ENCODE measurements at places on chromosomes 7 and 10. TPM values are rescaled to one million over a fixed set of nuclear protein-coding genes. Genes with fewer than 3 reads are reported as not detected.
A peak's percentile ranks its signal among the peaks of the same experiment; 100 is the strongest.

GRCh38 chr7:79787623-79788022 is 334.2 kb upstream of the MAGI2 start:
- no peak overlapping the region for H3K4me3 ChIP-seq
- no peak overlapping the region for H3K27ac ChIP-seq
- no peak for DNase-seq
- no peaks in the 10 kb centered on the region for H3K27me3 ChIP-seq

- DNase-seq, result no peak
- H3K36me3 ChIP-seq, result no peaks in the 10 kb centered on the region
- H3K27me3 ChIP-seq, result peaks cover 10% of the 10 kb centered on the region
These were observed 29.8 kb upstream of the GNA12 start for GRCh38 chr7:2873686-2874551.

DNA sequence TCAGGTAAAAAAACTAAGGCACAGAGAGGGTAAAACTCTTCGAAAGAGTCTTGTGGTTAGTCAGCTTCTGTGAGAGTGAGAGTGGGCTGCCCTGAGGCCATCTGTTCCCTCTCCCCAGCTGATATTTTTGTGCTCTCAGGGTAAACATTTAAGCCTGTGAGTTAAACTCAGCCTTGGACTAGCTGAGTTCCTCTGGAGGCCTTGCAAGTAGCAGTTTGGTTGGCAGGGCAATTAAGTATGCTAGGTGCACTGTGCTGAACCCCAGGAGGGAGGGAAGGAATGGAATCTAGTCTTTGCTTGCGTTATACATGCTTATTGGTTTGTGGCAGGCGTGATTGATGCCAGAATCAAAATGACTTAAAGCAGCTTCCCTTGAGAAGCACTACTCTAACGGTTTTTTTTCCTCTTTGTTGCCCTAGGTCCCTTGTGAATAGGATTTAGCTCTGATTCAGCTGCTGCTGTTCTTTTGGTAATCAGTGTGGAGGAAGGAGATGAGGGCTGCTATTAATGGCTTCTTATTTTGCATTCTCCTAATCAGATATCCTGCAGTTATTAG is 140.2 kb downstream of the AUTS2 start:
- no peak overlapping the region for H3K27ac ChIP-seq
- peaks cover 14% of the 10 kb centered on the region for H3K27me3 ChIP-seq
- no peak for DNase-seq
- H3K4me1 ChIP-seq, result peaks cover 19% of the 10 kb centered on the region
- no peaks in the 10 kb centered on the region for H3K36me3 ChIP-seq
- H3K4me3 ChIP-seq, result no peak overlapping the region

DNA sequence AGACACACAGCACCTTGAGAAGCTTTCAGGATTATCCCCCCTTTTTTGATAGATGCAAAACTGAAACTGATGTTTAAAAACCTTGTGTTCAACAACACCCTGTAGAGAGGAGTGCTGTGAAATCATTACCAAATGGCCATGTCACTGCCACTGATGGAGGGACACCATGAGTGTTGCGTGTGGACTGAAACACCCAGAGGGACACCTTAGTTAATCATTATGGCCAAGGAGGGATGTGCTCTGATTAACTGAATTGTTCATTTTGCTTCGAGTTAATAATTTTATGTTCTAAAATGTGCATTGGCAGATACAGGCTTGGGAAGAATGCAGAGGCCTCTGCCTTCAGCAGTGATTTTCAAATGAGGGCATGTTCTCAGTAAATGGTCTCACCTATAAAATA is 226.0 kb downstream of the KLF6 start:
- no peak overlapping the region for H3K27ac ChIP-seq
- H3K27me3 ChIP-seq, result peaks cover 2% of the 10 kb centered on the region
- H3K4me3 ChIP-seq, result no peak overlapping the region
- H3K4me1 ChIP-seq, result peaks cover 17% of the 10 kb centered on the region

GRCh38 chr10:51860257-51860656 is 160.9 kb upstream of the CSTF2T start:
- H3K27me3 ChIP-seq, result peaks cover 3% of the 10 kb centered on the region
- H3K27ac ChIP-seq, result no peak overlapping the region
- no peaks in the 10 kb centered on the region for H3K36me3 ChIP-seq
- DNase-seq, result no peak

DNA sequence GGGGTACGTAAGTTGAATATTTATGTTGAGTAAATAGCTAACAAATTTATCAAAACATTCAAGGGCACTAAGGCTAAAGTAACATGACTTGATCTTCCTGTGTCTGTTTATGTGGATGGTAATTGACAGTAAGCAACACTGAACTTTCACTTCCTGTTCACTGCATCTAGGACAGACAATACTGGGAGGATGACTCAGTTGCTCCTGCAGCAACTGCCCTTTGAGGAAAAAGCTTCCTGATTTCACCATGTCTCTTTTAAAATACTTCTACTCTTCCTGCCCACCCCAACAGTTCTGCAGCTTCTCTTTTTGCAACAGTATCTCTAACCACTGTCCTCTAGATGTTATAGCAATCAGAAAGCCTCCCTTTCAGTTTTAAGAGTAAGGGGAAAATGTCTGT is 76.6 kb upstream of the HGF start:
- no peak overlapping the region for H3K27ac ChIP-seq
- DNase-seq, result no peak
- no peaks in the 10 kb centered on the region for H3K27me3 ChIP-seq
- H3K4me1 ChIP-seq, result no peaks in the 10 kb centered on the region
- no peak overlapping the region for H3K4me3 ChIP-seq
- no peaks in the 10 kb centered on the region for H3K36me3 ChIP-seq

DNA sequence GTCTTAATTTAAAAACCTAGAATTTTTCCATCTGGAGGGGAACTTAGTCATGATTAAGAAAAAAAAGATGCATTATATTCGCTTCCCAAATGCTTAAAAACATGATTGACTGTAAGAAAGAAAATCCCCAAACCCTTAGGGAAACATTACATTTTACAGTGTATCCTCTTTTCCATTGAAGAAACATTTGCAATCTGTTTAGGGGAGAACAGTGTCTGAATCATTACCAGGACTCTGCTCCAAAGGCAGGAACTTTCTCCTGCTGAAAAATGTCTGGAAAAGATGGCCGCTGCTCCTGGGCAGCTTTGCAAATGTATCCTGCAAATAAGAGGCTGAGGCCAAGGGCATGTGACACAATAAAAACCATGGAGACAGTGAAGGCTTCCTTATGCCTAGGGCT is 173.7 kb downstream of the BUB3 start:
- no peak for DNase-seq
- H3K4me3 ChIP-seq, result no peak overlapping the region
- peaks cover 17% of the 10 kb centered on the region for H3K4me1 ChIP-seq
- no peaks in the 10 kb centered on the region for H3K27me3 ChIP-seq

- H3K36me3 ChIP-seq, result no peaks in the 10 kb centered on the region
- no peaks in the 10 kb centered on the region for H3K27me3 ChIP-seq
- H3K4me3 ChIP-seq, result no peak overlapping the region
These were observed 80.2 kb upstream of the CACNB2 start for GRCh38 chr10:18059826-18060559.

DNA sequence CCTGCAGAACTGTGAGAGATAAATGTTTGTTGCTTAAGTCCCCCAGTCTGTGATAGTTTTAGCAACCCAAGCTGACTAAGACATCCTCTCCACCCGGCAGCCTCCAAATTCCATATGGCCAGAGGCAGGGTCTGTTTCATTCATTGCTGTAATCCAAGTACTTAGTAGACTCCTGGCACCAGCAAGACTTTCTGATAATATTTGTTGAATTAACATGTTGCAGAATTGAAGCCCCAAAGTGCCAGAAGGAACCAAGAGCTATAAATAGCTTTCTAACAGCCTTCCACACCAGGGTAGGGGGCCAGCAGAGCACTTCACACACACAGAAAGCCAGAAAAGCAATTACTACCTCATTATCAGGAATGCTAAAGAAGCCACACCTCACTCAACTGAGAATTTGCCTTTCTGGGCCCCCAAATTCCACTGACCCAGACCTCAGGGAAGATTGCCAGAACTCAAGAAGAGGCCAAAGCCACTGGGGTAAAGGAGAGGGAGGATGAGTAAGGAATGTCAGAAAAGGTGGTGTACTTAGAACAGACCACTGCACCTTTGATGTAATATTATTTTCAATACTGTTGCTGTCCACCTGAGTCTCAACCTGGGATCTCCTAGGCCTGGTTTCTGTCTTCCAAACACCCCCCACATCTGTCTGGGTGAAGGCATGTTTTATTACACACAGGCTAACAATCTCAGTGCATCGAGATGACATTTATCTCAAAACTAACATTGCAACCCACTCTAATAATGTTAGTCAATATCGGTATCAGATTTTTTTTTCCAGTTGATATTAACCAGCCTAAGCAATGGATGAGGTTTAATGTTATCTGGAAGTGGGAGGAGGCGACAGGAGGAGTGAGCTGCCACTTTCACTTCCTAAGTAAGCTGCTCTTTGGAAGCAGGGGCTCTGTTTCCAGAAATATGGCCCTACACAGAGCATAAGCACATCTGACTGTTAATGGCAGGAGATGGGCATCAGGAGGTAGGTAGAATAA is 5.5 kb downstream of the NOD1 start:
- H3K4me3 ChIP-seq, result no peak overlapping the region
- peaks cover 49% of the 10 kb centered on the region for H3K36me3 ChIP-seq
- DNase-seq, result peak; percentile 14
- H3K27me3 ChIP-seq, result no peaks in the 10 kb centered on the region
- no peak overlapping the region for H3K27ac ChIP-seq

DNA sequence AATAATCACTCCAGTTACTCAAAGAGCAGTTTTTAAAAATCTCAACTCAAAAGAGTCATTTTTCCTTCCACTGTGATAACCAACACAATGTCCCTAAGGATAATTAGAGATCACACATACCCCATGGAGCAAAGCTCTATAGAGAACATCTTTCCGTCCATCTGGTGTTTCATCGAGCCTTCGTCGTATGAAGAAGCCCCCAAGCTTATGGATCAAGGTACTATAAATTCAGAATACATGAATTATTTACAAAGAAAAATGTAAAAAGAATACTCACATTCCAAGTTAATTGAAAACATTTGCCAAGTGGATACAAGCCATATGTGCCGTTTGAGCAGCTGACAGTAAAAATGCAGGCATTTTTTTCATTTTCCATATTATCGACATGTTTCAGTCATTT is 14.8 kb downstream of the GPAM start:
- H3K36me3 ChIP-seq, result peaks cover 17% of the 10 kb centered on the region
- no peak overlapping the region for H3K4me3 ChIP-seq
- no peaks in the 10 kb centered on the region for H3K4me1 ChIP-seq
- no peak overlapping the region for H3K27ac ChIP-seq
- DNase-seq, result no peak

DNA sequence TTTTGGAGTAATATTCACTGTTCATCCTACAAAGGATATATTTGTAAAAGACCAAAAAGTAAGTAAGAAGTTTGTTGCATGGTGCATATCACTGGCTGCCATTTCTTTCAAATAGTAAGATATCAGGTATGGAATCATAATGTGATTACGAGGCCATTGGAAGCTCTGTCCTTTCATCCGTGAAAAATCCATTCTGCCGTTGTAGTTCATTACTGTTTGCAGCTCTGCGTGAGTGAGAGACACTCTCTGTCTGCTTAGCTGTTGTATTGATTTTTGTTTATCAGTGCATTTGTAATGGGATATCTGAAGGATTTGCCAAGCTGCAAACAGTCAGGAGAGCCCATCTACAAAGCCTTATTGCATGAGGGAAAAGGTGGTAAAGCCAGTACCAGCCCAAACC is 44.1 kb upstream of the SLC39A12 start:
- no peaks in the 10 kb centered on the region for H3K36me3 ChIP-seq
- no peaks in the 10 kb centered on the region for H3K27me3 ChIP-seq
- DNase-seq, result no peak

DNA sequence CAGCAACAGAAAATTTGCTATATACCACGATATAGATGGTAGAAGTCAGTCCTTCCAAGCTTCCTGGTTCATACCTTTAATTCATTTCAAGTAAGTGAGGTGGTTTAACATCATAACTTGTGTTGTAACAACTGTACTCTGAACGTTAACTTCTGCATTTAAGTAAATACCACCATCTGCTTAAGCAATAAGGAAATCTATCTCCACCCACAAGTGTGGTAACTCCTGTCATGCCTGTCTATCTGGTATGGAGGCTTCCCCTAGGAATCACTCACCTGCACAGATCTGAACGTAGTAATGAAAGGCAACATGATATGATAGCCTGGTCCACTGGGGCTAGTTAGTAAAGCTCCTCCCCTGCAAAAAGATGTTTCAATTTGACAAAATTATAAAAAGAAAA is 2.3 kb downstream of the ERLIN1 start:
- H3K27me3 ChIP-seq, result no peaks in the 10 kb centered on the region
- no peak for DNase-seq
- H3K4me1 ChIP-seq, result peaks cover 57% of the 10 kb centered on the region

- H3K27ac ChIP-seq, result no peak overlapping the region
- H3K27me3 ChIP-seq, result no peaks in the 10 kb centered on the region
- no peak for DNase-seq
- no peaks in the 10 kb centered on the region for H3K4me1 ChIP-seq
- no peak overlapping the region for H3K4me3 ChIP-seq
These were observed 1187.2 kb downstream of the XPNPEP1 start for GRCh38 chr10:108736111-108736510.

- no peak overlapping the region for H3K27ac ChIP-seq
- H3K4me1 ChIP-seq, result no peaks in the 10 kb centered on the region
- DNase-seq, result no peak
- H3K27me3 ChIP-seq, result peaks cover 5% of the 10 kb centered on the region
These were observed 38.3 kb upstream of the BTBD16 start for GRCh38 chr10:122232769-122233168.

DNA sequence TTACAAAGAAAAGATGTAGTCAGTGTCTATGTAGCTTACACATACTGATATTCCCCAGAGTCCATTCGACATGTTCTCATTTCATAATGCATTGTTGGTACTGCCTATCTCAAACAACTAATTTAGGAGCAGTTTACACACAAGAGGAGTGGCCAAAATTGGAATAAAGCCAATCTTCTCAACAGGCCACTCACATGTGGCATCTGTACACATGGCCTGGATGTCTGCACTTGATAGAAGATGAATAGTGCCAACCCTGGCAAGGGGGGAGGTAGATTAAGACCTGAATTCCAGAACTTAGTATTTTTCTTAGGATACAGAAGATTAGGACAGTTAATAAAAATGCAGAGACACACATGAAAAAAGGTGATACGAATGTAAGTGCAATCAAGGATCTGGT is 125.3 kb upstream of the STARD3NL start:
- H3K36me3 ChIP-seq, result no peaks in the 10 kb centered on the region
- no peak overlapping the region for H3K27ac ChIP-seq
- no peak for DNase-seq
- no peak overlapping the region for H3K4me3 ChIP-seq

- no peaks in the 10 kb centered on the region for H3K36me3 ChIP-seq
- H3K4me1 ChIP-seq, result no peaks in the 10 kb centered on the region
- DNase-seq, result no peak
- no peak overlapping the region for H3K4me3 ChIP-seq
- H3K27ac ChIP-seq, result no peak overlapping the region
These were observed 58.6 kb upstream of the COL13A1 start for GRCh38 chr10:69742928-69743602.

The GBX1 gene
- total RNA-seq, result not detected

The NPC1L1 gene
- not detected for total RNA-seq

The INHBA gene
- total RNA-seq, result not detected

The CDNF gene
- 0.50 TPM for total RNA-seq

The NUTM2E gene
- total RNA-seq, result 0.28 TPM

The STEAP2 gene
- not detected for total RNA-seq

The ANK3 gene
- 10.6 TPM for total RNA-seq

The DGKB gene
- total RNA-seq, result not detected

The FLNC gene
- not detected for total RNA-seq

The PRSS1 gene
- total RNA-seq, result not detected

The CRYGN gene
- total RNA-seq, result not detected
